GM12864 (cell line): ENCODE measurements at places on chromosomes 7 and 10.

GRCh38 chr7:68733219-68734153, 864.8 kb upstream of the AUTS2 start:
- no peak for DNase-seq

GRCh38 chr10:100364735-100365391, 17.8 kb downstream of the SCD start:
- DNase-seq = no peak

DNA sequence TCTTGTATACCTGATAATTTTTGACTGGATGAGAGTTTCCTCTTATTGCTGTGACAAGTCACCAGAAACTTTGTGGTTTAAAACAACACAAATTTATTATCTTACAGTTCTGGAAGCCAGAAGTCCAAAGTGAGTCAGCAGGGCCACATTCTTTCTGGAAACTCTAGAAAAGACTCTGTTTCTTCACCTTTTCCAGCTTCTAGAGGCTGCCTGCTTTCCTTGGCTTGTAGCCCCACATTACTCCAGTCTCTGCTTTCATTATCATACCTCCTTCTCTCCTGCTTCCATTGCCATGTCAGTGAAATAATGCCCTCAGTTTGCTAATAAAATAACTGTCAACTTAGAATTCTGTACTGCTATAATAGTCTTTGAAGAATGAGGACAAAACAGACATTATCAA, 65.3 kb downstream of the VCL start:
- DNase-seq = no peak

- no peak for DNase-seq
Observed at GRCh38 chr10:87500646-87501048, 4.0 kb upstream of the MINPP1 start.

DNA sequence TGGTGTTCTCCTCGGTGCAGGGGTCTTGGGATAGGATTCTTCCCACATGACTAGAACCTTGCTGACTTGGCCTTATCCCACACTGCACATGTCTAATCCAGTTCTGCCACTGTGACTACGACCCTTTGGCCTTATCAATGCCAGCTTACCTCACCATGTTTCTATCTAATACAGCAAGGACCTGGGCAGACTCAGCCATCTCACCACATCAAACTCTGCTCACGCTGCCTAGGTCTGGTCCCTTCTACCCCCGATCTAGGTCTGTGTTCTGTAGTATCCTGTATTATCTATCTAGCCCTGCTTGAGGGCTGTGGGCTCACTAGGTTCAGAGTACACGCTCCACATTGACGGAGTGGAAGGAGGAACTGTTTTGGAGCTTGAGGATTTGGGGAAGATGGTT, 282.4 kb downstream of the HPSE2 start:
- no peak for DNase-seq

GRCh38 chr7:155448632-155449007, 9.3 kb upstream of the EN2 start:
- DNase-seq = no peak

DNA sequence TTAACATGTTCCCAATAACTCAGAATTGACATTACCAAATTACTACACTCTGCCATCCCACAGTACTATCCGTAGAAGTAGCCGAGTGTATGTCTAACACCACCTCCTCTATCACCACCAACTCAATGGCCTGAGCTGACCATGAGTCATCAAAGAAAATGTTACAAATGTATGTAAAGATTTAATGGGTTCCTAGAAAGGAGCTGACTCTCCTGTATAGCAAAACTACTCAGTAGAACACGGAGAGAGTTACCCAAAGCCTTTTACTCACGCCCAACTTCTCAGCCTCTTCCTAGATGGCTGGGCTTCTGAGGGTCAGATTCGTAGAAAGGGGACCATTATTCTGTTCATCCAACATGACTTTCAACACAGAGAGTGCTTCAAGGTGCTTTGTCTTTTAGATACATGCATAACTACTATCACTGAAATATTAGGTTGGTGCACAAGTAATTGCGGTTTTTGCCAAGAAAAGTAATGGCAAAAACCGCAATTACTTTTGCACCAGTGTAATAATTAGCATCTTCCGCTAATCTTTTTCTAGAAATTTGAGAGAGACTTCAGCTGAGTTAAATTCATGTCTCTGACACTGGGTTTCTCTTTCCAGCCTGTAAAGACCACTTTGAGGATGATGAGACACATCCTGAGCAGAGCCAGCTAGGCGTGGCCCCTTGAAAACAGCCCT, 24.0 kb upstream of the NANOS1 start:
- no peak for DNase-seq

- DNase-seq = no peak
Observed at GRCh38 chr7:50421043-50421442, 29.1 kb downstream of the FIGNL1 start.

DNA sequence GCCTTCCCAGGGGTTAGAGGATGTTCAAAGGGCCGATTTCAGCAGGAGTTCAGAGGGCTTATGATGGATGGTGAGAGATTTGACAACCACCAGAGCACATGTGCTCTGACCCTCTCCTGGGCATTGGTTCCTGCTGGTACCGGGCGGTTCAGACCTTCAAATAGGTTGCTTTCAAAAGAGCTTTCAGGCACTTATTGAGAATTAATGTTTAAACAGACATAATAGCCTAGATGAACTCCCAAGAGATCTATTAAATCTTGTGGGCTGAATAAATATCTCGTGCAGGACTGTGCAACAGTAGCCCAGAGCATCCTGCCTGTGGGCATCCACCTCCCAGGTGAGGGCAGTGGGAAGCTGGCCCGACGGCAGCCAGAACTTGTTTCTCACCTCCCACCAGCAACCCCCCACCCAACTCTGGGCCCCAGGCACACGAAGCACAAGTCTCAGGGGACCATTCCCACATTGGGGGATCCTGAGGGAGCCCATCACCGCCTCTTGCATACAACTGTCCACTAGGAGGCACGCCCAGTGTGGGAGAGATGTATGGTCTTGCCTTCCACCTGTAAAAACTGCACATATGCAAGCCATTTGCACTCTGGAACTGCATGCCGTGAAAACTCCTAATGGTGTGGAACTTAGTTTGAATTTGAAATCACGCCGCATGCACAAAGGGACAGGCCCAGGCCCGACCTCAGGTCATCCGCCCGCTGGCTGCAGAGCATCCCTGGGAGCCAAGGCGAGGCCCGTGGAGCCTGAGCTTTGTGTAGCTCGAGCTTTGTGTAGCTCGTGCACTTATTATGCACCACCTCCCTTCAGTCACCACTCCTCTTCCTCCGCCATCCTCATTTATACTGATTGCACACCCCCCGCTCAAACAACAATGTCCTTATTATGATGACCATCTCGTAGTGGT, 147.8 kb downstream of the ADCY1 start:
- DNase-seq = no peak

- DNase-seq = no peak
Observed at GRCh38 chr10:59342723-59343122, 19.6 kb downstream of the FAM13C start.

DNA sequence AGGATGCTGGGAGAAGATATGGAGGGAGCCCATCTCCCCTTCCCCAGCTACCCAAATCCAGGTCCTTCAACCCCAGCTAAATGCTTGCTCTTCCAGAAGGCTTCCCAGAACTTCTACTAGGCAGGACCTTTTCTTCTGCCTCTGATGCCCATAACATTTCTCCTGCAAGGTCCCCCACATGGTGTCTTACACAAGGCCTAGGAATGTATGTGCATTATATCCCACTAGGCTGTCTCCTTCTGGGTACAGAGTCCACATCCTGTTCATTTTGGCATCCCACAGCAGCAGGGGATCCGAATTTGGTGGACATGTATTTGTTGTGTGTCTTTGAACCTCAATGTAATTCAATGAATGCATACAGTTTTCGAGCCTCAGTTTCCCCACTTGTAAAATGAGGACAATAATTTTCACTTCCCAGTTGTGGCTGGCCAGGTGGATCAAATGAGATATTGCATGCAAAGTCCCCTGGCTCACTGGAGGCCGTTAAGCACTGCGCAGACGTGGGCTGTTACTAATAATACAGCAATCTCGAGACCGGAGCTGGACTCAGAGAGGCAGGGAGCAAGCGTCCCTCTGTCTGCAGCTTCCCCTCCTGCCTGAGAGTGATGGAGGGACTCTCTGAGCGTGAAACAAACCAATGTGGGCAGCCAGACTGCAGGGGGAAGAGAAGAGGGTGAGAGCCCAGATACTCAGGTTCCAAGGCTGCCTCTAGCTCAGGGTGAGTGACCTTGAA, 18.6 kb upstream of the YWHAG start:
- DNase-seq = no peak

- no peak for DNase-seq
Observed at GRCh38 chr7:90488220-90488619, 18.8 kb downstream of the PTTG1IP2 start.

- no peak for DNase-seq
Observed at GRCh38 chr7:107224374-107225223, 55.8 kb downstream of the HBP1 start.

DNA sequence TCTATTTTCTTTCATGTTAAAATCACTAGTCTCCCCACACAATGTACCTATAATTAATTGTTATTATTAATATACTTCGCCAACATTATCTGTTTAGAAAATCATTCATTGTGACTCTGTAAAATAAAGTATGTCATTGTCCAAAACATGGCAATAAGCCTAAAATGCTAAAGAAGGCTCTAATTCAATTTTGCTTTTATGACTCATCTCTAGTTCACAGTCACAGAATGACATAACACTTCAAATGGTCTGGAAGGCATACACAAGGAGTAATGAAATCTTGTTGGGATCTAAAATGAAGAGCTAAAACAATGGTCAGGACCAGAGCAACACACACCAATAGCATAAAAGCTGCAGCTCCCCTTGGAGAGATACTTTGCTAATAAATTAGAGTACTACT, 505.8 kb downstream of the GPAM start:
- DNase-seq = no peak

- no peak for DNase-seq
Observed at GRCh38 chr10:50740293-50740648, 535 bp downstream of the ASAH2B start.

DNA sequence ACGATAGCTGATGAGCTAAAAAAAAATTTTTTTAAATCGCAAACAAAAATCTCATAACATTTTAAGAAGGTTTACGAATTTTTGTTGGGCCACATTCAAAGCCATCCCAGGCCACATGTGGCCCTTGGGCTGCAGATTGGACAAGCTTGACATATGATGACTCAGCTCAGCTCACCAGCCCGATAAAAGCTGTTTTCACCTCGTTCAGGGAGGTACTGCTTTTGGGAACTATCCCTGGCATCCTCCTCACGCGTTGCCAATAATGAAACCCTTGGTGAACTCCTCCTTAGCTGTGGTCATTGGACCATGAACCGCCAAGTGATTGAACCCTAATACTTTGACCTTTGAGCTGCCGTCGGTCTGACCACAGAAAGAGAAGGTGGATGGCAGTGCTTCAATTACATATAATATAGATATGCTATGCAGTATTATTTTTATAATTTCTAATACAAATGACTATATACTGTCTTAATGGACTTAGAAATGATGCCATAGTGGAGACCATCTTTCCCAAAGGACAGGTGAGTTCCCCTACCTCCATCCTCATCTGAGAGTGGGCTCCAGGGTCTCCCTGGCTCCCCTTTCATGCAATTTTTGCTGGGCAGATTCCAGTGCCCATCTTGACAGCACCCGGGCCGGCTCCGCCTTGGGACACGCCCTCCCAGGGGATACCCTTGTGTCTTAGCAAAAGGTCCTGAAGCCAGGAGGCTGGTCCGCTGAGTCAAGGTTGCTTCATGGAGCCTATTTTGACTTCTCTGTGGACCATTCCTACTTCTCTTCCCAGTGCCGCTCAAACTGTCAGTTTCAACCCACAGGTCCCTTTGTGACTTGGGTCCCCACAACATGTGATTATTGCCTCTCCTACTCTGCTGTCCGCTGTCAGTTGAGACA, 707.2 kb downstream of the PARD3 start:
- DNase-seq = no peak

- DNase-seq = no peak
Observed at GRCh38 chr10:114767101-114767985, 54.2 kb upstream of the FHIP2A start.

DNA sequence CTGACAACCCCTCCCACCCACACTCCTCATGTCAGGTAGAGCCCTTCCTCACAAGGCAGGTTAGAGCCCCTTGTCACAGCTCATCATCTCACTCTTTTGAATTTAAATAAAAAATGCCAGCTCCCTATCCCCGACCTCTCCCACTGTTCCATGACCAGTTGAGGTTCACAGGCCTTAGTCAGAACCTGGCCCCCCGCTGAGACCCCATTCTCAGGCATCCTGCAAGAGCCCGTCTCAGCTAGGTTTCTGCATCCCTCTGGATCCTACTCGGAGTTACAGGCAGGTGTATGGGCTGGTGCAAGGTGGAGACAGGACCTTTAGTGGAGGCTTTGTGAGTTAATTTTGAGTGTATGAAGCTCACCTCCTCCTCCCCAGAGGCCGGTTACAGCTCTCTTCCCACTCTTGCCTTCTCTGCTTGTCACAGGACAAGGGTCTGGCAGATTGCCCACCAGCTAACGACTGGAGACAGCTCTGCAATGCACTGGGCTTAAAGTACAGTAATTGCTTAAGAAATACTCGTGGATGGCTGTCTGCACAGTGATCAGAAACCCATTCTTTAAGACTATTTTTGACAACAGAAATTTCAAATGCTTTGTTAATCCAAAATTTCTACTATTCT, 394.9 kb upstream of the DPP6 start:
- DNase-seq = no peak

DNA sequence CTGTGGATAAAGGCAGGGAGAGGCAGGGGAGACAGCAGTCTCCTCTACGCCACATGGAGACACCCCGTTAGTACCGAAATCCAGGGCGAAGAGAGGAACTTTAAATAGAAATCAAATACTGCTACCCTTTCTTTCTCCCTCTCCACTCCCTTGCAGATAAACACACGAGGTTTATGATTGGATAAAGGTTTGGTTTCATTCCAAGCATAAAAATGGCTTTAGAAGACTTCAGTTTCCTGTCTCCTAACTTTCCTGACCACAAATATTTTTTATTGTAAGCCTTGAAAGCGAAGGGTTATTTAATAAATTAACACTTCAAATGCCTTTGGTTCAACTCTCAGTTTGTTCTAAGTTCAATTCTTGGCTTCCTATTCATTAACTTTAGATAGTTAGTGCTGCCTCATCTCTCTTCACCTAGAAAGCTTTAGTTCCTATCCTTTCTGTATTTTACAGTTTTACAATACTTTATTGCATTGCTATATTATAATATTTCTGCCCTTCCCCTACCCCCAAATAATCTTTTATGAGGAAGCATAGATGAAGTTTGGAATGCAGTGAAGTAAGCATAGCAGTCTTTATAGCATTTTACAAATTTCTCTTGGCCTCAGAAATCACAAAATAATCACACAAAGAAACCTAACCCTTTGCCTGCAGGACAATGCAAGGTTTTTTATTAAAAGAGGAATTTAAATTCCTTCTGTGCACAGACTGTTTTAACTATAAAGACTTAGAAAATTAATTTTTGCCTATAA, 31.5 kb upstream of the ARID5B start:
- no peak for DNase-seq

GRCh38 chr10:76558996-76559891, 1078.4 kb downstream of the KCNMA1 start:
- DNase-seq = no peak

- no peak for DNase-seq
Observed at GRCh38 chr7:136698231-136698630, 170.2 kb upstream of the CHRM2 start.
